ENCODE measurements at places on chromosomes 4 and X.

- no peak for DNase-seq
Observed at GRCh38 chrX:136674270-136674985, 26.5 kb downstream of the CD40LG start.

DNA sequence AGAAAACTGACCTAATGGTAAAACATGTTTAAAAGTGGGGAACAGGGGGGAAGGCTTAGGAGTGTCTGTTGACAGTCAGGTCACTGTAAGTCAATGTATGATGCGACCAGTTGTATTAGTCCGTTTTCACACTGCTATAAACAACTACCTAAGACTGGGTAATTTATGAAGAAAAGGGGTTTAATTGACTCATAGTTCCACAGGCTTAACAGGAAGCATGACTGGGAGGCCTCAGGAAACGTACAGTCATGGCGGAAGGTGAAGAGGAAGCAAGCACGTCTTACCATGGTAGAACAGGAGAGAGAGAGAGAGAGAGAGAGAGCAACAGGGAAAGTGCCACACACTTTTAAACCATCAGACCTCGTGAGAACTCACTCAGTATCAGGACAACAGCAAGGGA is 13.0 kb upstream of the PLAC1 start:
- DNase-seq: peak; percentile 30

DNA sequence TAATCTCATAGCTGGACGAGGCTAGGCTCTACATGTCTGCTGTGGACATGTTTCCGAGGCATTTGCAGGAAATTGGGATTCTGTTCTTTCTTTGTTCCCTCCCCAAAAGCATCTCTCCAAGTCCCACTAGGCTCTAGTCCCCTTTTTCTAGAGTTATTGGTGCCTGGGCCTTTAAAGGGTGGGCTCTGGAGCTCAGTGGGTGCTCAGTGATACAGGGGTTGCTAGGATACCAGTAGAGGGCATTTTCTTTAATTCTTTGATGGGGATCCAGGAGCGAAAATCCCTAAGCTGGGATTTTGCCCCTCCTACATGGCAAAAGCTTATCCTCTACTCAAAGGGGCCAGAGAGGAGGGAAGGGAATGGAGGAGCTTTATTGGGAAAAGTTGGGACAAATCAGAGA is 34.2 kb downstream of the ARHGEF9 start:
- no peak for DNase-seq

DNA sequence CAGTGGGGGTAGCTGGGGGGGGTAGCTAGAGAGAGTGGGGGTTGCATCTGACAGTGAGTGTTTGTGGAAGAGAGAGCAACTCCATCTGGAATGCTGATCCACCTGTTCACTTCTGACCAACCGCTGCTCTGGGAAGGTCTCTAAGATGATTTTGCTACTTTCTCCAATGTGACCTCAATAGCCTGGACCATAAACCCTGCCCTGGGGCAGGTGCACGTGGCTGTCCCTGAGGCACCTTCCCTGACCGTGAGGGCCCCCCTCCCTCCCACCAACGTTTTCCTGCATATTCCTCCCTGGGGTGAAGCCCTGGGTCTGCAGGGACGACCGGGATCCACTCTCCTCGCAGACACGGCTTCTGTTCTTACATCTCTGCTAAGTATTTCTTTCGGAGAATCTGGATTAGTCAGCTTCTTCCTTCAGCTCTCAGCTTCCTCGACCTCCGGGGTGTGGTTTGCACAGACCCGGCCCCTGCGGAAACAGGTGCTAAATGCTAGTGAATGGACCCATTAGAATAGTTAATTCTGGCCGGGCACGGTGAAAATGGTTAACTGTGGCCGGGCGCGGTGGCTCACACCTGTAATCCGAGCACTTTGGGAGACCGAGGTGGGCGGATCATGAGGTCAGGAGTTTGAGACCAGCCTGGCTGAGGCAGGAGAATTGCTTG is 21.4 kb upstream of the PLCXD1 start:
- no peak for DNase-seq

DNA sequence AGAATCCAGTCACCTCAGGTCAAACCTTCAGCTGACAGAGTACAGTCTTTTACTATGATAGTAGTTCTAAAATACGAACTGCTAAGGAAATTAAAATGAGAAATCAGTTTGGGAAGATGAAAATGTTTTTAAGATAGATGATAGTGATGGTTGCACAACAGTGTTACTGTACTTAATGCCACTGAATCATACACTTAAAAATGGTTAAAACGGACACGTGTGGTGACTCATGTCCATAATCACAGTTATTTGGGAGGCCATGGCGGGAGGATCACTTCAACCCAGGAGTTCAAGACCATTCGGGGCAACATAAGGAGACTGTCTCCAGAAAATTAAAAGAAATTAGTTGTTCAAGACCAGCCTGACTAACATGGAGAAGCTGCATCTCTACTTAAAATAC is 41.4 kb downstream of the ABHD18 start:
- DNase-seq: no peak
